ENCODE measurements at places on chromosomes 6 and 20.

DNA sequence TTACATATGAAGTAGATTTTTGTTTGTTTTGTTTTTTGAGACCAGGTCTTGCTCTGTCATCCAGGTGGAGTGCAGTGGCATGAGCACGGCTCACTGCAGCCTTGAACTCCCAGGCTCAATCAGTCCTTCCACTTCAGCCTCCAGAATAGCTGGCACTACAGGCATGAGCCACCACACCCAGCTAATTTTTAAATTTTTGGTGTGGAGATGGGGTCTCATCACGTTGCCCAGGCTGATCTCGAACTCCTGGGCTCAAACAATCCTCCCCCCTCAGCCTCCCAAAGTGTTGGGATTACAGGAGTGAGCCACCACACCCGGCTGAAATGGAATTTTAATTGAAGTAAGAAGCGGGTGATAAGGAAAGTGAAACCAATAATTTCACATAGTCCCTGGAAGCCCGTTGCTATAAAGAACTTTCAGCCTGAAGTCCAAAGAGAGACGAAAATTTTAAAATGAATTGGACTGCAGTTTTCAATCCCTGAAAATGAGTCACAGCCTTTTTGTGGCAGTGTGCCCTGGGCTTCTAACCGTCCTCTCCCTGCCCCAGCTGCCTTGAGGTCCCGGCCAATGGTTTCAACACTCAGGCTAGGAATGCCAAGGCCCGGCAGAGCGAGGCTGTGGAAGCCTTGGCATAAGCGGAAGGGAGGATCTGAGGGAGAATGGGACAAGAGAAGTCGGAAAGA, 757 bp downstream of the RAET1E start:
- no peak for DNase-seq

DNA sequence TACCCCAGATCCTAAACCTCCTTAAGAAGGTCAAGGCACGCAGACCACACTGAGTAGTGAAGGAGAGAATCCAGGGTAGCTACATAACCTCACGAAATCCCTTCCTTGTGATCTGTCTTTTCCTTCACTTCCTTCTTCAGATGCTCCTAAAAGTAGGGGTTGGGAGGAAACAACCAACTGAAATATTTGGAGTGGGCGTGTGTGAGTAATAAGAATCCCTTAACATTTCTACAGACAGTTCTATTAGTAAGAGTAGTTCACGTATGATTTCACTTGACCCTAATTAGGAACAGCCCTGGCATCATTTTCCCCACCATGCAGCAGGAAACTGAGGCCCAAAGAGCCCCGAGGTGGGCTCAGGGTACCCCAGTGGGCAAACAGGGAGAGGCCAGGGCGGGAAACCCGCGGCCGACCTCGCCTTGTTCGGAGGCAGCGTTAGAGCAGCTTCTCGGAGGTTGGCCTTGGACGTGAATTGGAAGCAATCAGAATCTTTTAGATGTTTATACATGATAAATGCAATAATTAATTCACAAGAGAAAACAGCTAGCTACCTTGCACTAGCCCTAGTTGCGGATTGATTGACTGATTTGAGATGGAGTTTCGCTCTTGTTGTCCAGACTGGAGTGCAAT, 859 bp upstream of the RAE1 start:
- no peak for DNase-seq

DNA sequence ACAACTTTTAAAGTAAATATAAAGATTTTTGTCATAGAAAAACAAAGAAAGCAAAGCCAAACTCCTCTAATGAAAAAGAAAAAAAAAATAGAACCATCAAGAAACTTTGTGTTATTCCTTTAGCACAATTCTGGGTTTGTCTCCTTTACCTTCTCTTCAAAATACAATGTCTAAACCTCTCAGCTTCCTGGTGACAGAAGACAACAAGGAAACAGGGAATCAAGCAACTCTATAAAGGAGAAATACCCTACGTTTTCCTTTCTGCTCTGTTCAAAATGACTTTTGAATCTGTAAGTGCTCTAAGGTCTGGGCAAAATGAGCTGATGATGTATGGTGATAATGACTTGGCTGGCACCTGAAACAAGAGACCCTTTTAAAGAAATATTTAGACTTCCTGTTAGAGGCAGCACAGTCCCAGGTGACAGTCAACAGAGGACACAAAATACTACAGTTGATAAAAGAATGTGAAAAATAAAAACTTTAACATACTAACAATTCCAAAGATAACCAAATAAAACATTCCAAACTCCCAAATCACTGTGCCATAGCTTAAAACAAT, 101.4 kb downstream of the PRDM1 start:
- DNase-seq: no peak

DNA sequence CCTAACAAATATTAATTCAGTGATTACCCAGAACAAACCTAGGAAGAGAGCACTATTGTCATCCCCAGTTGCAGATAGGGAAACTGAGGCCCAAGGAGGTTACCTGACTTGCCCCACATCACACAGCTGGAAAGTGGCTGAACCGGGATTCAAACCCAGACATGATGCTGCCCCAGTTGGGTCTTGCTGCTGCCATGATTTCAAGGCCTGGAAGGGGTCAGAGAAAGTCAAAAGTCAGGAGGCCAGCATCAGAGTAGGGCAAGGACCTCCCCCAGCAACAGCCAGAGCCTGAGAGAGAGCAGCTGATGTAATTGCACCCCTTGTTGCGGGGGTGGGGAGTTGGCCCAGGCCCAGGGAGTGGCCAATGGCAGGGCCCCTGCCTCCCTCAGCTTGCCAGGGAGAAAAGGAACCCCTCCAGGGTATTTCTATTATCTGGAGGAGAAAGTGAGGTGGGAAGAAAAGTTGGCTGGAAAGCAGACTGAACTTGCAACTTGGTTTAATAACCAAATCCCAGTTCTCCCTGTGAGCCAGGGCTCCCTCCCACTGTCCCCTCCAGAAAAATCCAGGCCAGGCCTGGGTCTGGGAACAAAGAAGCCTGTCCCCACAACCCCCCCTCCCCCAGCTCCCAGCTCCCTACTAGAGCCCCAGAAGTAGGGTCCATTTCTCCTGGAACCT, 83.6 kb downstream of the MRPL14 start:
- DNase-seq: no peak

DNA sequence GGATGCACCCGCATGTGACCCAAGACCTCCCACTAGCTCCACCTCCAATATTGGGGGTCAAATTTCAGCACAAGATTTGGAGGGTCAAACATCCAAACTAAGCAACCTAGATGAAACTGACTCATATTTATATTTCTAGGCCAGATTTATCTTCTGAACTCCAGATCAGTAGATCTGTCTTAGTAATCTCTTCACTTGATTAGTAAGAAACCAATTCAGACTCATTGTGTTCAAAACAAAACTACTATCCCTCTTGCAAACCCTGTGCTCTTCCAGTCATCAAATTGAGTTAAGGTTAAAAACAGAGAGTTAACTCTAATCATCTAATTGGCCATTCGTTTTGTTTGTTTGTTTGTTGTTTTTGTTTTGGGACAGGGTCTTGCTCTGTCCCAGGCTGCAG, 43.3 kb downstream of the MKKS start:
- DNase-seq: no peak

DNA sequence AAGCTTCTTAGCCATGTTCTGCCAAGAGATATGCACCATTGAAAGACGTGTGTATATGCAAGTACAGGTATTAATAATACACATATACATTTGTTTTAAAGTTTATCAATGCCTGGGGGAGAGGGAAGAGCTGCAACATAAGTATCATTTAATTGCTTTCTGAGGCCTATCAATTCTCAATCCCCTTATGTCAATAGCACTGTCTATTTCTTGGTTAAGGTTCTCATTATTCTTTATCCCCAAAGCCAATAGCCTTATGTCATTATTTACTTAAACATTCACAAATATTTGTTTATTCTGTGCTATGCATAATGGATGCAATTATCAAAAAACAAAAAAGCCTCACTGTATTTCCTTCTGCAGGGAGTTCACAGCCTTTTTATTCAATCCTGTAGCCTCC, 350.3 kb upstream of the KCNQ5 start:
- no peak for DNase-seq

DNA sequence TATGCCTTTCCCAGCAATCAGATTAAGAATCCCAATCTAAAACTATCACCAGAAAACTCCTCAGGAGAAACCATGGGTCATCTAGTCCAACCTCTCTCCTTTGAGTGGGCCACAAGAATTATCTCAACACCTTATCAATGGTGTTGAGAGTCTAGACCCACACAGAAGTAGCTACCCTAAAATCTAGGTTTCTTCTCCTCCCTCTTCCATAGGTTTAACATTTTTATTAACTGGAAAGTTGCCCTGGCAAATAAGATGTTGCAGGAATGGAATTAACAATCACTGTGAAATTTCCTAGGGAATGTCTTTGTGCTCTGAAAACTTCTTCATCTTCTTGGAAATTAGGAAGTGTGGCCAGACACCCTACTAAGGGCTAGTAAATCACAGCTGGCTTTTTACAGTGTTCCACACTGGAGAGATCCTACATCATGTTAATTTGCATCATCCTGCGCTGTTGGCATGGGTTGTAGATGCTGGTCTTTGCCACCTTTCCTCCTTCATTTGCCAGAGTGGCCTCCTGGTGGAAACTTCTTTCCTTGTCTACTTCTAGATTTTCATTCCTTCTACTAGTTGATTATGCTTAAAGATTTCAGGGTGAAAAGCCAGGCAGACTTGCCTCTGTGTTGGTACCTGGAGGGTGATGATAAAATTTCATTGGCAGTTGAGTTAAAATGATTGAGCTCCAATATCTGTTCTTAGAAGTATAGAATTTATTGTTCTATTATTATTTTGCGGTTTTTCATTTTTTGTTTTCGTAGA, 2.7 kb downstream of the TNFAIP3 start:
- no peak for DNase-seq
